Stimulated activated CD4-positive, alpha-beta T cell treated with anti-CD3 and anti-CD28 coated beads, Interleukin-4, amount 100 ng/mL, for 4 hours (primary cell): ENCODE measurements at places on chromosomes 1 and 21.

- no peak for DNase-seq
Observed at GRCh38 chr1:79044974-79045650, 38.6 kb upstream of the ADGRL4 start.

DNA sequence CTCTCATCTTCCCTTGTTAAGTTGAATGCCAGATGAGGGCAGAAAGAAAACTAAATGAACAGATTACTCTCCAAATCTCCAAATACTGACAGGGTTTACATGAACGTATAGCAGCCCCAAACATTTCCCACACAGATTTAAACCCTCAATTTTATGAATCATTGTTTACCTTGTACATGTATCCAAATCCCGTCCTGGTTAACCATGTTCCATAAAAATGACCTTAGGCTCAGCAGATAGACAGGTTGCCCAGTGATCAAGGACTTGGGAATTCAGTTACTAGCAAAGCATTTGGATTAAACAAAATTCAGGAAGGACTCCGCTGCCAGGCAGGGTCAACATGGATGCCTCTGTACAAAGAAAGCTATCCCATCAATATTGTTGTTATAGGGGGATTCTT lies 213.5 kb downstream of the GPATCH2 start:
- DNase-seq, result no peak

DNA sequence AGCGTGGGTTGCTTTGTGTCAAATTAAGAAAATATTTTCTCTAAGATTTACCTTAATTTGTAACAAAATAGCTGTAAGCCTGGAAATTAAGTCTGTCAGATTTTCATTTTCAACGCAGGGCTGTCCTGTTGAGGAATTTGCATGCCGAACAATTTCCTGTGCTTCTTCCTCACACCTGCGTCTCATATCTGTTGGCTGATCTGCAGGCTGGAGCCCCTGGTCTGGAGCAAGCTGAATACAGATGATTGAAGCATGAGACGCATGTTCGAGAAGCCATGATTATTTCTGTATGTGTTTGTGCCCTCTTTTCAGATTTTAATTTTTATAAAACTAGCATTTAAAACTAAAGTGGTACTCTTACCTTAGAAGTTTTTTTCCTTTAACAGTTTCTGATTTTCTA lies 9.8 kb downstream of the MIXL1 start:
- no peak for DNase-seq

DNA sequence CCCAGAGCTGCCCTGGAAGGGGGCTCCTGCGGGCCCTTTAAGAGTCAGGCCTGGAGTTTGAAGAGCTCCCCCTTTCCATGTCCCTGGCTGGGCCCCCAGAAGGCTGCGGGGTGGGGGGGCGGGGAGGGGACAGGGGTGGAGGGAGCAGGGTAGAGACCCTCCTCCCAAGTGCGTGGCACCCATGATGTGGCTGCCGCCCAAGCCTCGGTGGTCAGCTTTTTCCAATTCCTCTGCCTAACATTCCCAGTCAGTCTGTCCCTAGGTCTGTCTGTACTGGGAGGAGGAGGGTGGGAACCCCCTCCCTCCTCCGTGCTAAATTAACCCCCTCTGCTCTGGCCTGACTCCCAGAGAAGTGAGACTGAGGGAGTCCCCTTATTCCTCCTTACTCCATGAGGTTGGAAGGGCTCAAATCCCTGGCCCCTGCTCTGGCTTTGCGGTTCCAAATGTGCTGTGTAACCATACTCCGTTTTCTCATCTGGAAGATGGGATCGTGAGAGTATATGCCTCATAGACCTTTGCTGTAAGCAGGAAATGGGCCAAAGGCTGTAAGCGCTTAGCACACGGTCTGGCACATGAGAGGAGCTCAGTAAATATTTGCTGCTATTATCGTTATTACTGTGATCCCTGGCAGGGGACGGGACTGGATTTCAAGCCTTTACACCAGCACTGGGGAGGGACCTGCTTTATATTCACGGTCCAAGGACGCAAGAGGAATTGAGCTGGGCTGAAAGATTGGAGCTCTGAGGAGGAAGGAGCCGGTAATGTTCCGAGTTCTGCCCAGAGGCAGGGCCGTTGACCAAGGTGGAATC lies 658 bp upstream of the COL16A1 start:
- no peak for DNase-seq

DNA sequence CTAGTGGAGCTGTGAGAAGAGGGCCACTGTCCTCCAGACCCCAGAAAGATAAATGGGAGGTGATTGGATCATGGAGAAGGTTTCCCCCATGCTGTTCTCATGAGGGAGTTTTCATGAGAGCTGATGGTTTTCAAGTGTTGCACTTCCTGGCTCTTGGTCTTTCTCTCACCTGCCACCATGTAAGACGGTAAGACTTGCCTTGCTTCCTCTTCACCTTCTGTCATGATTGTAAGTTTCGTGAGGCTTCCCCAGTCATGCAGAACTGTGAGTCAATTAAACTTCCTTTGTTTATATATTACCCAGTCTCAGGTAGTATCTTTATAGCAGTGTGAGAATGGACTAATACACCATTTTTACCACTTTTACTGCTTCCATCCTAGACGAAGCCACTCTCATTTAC lies 27.6 kb downstream of the GPR88 start:
- no peak for DNase-seq

DNA sequence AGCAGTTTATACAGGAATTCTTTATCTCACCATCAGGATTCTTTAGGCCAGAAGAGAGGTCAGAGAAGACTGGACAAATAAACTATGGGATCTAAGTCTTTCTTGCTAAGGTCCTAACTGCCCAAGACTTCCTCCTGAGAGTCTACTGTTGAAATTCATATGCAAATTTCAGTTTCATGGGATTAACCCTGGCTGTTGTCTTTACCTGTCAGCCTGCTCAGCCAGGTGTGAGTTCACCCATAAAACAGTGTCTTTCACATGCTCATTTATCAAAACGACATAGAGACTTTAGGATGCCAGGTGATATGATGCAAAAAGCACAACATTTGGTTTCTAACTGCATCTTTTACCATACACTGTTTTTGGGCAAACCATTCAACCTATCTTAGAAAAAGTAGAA lies 211.0 kb downstream of the PDE4B start:
- DNase-seq, result no peak

GRCh38 chr1:170032531-170033280 lies 41.8 kb downstream of the KIFAP3 start:
- no peak for DNase-seq

- DNase-seq, result no peak
Observed at GRCh38 chr1:196207612-196208217, 400.5 kb downstream of the KCNT2 start.

GRCh38 chr1:176141449-176141848 lies 65.6 kb downstream of the COP1 start:
- DNase-seq, result no peak

DNA sequence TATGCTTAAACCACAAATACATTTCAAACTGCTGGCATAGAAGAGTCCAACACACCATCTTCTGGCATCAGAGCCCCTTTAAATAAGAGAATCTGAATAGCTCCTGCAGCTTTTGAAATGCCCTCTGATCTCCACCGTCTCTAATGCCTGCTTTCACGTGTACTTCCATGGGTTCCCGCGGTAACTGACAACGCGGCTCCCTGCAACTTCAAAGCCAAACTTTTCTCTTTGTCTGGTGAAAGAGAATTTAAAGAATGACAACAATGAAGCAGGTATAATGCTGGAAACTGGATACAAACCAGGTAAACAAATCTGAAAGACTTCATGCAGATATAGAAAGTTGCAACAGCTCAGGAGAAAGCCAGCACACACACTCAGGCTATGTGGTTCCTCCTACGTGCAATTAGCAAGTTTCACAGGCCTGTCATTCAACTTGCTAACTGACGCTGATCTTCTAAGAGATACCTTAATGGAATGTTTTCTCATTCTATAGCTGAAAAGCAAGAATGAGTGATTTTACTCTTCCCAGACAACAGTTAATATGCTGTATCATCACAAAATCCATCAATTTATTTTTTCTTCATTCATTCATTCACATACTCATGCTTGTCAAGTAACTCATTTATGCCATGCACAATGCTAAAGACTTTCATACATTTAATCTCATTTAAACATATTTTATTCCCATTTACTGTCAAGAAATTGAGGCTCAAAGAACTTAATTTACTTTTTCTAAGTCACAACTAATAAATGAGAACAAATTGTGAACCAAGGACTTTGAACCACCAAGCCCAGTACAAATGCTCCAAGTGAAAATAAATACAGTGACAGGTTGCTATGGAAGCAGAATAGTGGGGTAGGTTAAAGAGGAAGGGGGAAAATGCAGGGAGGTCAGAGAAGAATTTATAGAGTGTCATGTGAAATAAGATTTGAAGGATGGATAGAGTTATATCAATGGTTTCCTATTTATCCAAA lies 202.7 kb upstream of the SNX7 start:
- DNase-seq, result no peak

GRCh38 chr21:15250384-15250783 lies 185.6 kb upstream of the NRIP1 start:
- no peak for DNase-seq

GRCh38 chr1:190472042-190472441 lies 5.6 kb downstream of the BRINP3 start:
- DNase-seq, result no peak

GRCh38 chr1:5599541-5599940 lies 392.7 kb downstream of the NPHP4 start:
- no peak for DNase-seq

DNA sequence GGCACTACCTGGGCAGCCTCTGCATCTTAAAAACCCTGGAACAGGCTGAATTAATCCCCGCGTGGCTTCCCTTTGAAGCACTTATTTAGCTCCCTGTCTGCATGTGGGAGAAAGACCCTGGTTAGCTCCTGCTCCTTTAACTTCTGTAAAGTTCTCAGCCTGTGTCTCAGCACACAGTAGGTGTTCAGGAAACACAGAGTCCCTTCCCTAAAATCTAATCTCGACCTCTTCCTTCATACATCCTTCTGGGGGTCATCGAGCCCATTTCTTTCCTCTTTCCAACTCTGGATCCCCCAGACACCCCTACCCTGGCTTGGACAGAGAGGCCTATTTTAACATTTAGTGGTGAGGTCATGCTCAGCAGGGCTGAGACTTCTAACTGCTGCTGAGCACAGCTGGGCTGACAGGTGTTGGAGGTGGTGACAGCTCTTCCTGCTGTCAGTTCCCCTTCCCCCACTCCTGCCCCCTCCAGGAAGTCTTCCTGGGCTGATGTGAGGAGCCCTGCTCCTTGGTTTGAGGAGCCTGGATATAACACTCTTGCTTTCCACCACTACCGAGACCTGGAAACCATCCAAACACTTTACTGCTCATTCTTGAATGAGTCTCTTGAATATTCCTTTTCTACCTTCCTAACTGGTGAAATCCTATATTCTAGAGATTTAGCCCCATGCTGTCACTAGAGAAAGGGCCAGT lies 5.3 kb downstream of the E2F2 start:
- no peak for DNase-seq

GRCh38 chr1:59947047-59947938 lies 20.7 kb upstream of the CYP2J2 start:
- DNase-seq, result peak; percentile 24

GRCh38 chr1:225517697-225518096 lies 89.9 kb upstream of the LBR start:
- no peak for DNase-seq

DNA sequence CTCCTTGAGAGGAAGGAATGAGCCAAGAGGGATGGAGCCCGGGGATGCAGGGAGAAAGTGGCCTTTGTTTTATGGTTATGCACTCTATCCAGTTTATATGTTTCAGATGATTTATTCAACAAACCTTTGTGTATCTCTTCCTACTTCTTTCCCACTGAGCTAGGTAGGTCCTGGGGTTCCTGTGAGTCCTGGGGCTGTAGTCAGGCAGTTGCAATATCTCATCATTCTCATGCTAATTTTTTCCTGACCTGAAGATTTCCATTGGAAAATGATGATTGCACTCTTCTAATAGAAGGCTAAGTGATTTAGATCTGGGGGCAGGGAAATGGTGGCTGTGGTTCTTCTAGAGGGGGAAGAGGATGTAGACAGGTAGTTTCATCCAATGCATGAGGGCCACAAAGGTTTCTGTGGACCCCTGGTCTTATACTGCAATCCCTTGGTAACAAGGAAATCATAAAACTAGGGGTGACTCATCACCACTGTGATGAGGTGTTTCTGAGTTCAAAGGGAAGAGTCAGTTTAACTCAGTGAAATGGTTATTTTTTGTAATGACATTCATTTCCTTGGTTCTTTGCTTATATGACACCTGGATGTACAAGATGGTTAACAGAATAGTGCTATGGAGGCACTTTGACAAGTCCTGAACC lies 20.2 kb downstream of the B3GALT5 start:
- DNase-seq, result no peak

DNA sequence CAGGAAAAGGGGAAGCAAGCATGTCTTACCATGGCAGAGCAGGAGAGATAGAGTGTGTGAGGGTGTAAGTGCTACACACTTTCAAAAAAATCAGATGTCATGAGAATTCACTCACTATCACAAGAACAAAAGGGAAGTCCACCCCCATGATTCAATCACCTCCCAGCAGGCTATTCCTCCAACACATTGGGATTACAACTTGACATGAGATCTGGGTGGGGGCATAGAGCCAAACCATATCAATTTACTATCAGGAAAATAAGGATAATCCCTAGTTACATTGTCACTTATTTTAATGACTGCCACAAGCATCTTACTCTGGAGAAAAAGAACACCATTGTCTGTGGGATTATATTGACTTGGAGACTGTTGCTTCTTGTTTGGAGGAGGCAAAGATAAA lies 66.1 kb upstream of the VANGL1 start:
- DNase-seq, result no peak

DNA sequence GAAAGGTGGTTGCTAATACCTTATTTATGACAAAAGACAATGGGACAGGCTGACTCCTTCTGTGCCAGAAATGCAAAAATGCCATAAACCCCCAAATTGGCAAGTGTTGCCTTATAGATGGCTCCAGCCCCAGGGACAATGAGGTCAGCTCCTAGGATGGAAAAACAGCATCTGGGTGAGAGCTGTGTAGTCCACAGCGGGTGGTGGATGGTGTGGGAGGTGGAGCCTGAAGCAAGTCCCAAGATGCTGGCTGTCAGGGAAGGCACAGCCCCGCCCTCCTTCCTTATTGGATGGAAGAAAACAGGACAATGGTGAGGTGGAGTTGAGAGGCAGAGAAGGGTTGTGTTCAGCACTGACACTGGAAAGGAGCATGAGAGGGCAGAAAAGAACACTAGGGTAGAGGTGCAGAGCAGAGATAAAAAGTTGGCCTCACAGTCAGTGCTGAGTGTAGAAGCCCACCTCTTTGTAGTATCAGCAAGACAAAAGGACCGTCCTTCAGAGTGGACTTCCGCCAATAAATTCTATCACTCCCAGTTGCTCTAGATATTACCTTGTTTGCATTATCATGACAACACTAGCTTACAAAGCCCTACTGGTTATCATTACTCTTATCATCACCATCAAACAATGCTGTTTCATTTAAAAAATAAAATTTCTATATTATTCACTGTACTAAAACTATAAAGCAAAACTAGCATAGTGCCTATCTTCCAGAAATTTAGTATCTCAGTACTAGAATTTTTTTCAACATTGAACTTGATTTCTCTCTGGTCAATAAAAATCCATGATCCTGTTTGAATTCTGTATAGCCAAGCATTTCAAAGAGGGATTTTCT lies 3.7 kb upstream of the SDE2 start:
- no peak for DNase-seq
